Spinal cord (tissue), 10 donors: ENCODE measurements at places on chromosomes 7 and 10. TPM values are rescaled to one million over a fixed set of nuclear protein-coding genes. Genes with fewer than 3 reads are reported as not detected.

DNA sequence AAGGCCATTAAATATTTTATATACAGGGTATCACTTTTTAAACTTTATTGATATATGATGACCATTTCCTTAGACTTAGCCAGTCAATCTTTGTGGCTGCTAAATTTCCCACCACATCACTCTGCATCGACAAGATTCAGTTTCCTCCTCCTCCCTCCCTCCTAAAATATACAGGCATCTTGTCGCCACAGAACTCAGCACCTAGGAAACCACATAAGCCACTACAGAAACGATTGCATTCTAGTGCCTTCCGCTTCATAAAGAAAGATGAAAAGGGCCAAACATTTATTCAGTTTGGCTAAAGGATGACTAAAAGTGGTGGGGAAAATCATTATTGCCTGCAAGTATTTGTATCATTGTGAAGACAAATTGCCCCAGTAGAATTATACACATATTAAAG lies 30.7 kb downstream of the ERCC6 start:
- no peak overlapping the region for H3K4me3 ChIP-seq
- H3K36me3 ChIP-seq = no peaks in the 10 kb centered on the region
- DNase-seq = no peak
- peaks cover 3% of the 10 kb centered on the region for H3K4me1 ChIP-seq

The SLC26A5 gene
- total RNA-seq = 0.99 TPM

The GRM3 gene
- total RNA-seq = 22.1 TPM

The DKK1 gene
- 3.5 TPM for total RNA-seq

The ANKRD1 gene
- total RNA-seq = not detected
